ENCODE measurements at places on chromosomes 11 and 22. TPM values are rescaled to one million over a fixed set of nuclear protein-coding genes. Genes with fewer than 3 reads are reported as not detected.

- DNase-seq: no peak
Observed at GRCh38 chr11:64854157-64854533, 9.7 kb upstream of the CDC42BPG start.

DNA sequence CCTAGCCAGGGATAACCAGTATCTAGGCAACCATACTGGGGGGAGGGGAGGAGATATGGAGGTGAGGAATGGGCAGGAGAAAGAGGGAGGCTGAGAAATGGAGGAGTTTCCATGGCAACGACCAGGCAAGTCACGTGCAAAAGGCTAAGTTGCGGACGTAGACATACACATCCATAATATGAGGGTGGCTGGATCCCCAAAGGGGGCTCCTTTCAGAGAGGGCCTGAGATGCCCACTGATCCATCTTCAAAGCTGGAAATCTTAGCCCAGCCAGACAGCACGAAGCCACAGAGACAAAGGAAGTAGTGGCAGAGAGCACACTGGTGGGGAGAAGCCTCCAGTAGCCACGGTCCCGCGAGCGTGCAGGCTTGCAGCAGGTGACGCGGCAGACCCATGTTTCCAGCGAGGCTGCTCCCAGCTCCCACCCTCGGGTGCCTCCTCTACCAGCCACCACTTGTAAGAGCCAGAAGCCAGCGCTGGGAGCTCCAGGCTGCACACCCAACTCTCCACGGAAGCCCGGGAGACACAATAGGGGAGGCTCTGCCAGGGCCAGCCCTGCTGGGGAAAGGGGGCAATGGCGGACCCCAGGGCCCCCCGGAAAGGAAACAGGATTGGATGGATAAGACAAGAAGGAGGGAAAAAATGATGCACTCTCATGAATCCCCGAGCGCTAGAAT, 938 bp downstream of the FXYD6 start:
- DNase-seq: no peak

- DNase-seq: no peak
Observed at GRCh38 chr11:21346361-21346760, 677.0 kb downstream of the NELL1 start.

DNA sequence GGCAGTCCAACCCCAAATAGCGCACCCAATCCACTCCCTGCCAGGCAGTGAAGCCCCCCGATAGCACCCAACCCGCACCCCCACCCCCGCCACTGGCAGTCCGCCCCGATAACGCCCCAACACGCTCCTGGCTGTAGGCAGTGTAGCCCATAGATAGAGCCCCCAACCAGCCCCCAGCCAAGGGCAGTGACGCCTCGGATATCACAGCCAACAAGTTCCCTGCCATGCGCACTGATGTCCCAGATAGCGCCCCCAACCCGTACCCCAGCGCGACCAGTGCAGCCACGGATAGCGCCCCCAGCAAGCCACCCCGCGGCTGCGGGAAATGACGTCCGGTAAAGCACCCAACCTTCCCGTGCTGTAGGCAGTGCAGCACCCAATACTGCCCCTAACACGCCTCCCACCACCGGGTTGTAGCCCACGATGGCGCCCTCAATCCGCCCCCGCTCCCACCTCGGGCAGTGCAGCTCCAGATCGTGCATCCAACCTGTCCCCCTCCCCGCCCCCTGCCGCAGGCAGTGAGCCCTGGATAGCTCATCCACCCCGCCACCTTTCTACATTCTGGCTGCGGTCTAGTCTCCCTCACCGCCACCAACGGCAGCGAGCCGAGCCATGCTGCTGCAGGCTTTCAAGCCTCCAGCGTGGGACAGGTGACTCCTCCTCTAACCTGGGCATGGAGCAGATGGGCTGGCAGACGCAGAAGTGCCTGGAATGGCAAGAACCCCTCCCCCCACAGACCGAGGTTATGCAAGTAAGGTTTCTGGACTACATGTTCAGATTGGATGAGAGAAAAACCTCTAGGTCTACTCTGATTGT, 625 bp downstream of the RFPL2 start:
- DNase-seq: no peak

DNA sequence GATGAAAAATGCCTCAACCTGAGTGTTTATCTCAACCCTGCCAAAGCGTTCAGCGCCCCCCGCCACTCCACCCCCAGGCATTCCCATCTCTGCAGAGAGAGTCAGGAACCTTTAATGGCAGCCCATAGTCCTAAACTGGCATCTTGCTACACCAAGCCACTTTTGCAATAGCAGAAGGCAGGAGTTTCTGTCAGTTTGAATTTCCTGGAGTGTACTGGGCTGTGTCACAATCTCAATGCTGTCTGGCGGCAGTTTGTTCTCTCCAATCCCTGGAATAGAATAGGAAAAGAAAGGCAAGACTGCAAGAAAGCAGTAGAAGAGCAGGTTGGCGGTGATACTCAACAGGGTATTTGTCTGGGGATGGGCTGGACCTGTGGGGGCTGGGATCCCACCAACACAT, 32.9 kb upstream of the FLI1 start:
- DNase-seq: no peak

DNA sequence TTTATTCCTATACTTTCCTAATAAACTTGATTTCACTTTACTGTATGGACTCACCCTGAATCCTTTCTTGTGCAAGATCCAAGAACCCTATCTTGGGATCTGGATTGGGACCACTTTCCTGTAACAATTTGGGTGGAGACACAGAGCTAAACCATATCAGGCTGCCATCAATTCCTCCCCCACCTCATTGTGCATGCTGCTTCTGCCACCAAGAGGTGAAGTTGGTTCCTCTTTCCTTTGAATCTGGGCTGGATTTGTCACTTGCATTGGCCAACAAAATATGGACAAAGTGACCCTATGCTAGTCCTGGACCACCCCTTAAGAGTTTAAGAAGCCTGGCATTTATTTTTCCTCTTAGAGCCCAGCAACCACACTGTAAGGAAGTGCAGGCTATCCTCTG, 39.4 kb upstream of the CEP295 start:
- no peak for DNase-seq

GRCh38 chr11:70002433-70002832, 75.7 kb upstream of the ANO1 start:
- DNase-seq: no peak

Gene PARVA
- 32.6 TPM for total RNA-seq

Gene CHRM1
- total RNA-seq: 1.3 TPM

Gene SYCE3
- not detected for total RNA-seq

Gene FXYD2
- not detected for total RNA-seq

Gene LRP4
- not detected for total RNA-seq
